ENCODE measurements at places on chromosomes 7 and 10. TPM values are rescaled to one million over a fixed set of nuclear protein-coding genes. Genes with fewer than 3 reads are reported as not detected.

The PRPS1L1 gene
- total RNA-seq, result not detected

The GDF2 gene
- not detected for total RNA-seq

The SRRM3 gene
- total RNA-seq, result 7.2 TPM

The KEL gene
- total RNA-seq, result 0.99 TPM

The CALCR gene
- 0.39 TPM for total RNA-seq

The CBX3 gene
- total RNA-seq, result 172 TPM

The DMTF1 gene
- 165 TPM for total RNA-seq

DNA sequence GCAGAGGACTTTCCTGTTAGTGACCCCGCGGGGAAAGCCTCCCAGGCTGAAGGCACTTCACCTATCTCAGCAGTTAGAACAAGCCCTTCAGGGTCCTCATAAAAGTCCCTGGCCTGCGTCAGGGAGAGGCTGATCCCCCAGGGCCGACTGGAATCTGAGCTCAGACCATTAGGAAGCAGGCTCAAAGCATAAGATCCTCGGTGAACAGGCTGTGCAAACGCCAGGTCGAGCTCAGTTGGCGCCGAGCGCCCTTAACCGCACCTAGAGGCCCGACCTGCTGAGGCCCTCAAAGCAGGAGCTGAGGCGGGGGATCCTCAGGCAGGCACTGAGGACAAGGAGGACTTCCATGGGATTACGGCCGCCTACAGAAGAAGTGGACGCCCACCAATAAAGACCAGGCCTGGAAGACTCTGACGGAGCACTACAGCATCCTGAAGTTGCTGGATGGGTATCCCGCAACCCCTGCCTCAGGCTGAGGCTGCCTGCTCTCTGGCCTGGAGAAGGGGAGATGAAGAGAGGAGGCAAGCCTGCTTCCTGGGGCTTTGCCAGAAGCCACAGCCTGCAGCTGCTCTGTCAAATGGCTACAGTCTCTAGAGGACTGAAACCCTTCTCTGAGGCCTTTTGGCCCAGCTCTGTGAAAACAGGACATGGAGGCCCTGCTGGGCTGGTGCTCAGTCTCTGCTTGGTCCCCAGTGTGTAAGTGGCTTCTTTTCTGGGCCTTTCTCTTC lies 29.9 kb downstream of the LIPJ start:
- H3K27ac ChIP-seq, result no peak overlapping the region
- no peaks in the 10 kb centered on the region for H3K4me1 ChIP-seq
- H3K4me3 ChIP-seq, result no peak overlapping the region
- H3K27me3 ChIP-seq, result no peaks in the 10 kb centered on the region
- H3K36me3 ChIP-seq, result no peaks in the 10 kb centered on the region

- no peaks in the 10 kb centered on the region for H3K36me3 ChIP-seq
- no peak overlapping the region for H3K27ac ChIP-seq
- no peak overlapping the region for H3K4me3 ChIP-seq
Measured at GRCh38 chr10:86553213-86553612, 31.6 kb upstream of the WAPL start.

GRCh38 chr7:83267141-83267631 lies 104.5 kb upstream of the PCLO start:
- H3K27me3 ChIP-seq, result no peaks in the 10 kb centered on the region
- H3K4me1 ChIP-seq, result no peaks in the 10 kb centered on the region
- DNase-seq, result peak; percentile 19
- H3K36me3 ChIP-seq, result no peaks in the 10 kb centered on the region

DNA sequence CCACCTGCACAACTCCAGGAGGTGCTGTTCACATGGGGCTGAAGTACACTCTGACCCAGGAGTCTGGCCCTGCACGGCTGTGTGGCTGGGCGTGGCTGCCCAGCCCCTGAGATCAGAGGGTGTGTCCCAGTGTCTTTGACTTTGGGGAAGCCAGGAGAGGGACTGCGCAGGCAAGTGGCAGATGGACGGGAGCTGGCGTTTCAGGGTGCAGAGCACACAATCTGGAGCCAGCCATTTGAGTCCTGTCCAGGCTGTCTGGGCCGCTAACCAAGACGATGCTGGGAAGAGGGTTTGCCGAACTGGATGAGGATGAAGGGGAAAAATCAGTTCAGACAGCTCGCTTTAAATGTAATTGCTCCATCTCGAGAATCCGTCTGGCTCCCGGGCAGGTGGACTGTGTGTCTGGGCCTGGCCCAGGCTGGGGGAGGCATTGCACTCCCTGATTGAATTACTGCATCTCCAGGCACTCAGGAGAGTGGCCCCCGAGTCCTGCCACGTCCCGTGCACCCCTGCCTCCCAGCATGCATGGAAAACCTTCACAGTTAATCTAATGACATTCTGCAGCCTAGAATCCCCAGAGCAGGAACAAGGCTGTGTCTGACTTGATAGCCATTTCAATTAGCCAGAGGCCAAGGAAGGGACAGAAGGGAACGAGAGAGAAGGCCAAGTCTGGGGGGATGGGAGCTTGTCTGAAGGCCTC lies 120.8 kb upstream of the NANOS1 start:
- DNase-seq, result no peak
- H3K27me3 ChIP-seq, result no peaks in the 10 kb centered on the region
- H3K36me3 ChIP-seq, result no peaks in the 10 kb centered on the region
- no peak overlapping the region for H3K4me3 ChIP-seq

- no peaks in the 10 kb centered on the region for H3K27me3 ChIP-seq
- DNase-seq, result no peak
- peaks cover 3% of the 10 kb centered on the region for H3K4me1 ChIP-seq
- H3K36me3 ChIP-seq, result peaks cover 10% of the 10 kb centered on the region
- H3K4me3 ChIP-seq, result peak overlapping the region; percentile 92
Measured at GRCh38 chr7:10939237-10939910, 34.3 kb upstream of the PHF14 start.

GRCh38 chr10:132965411-132966057 lies 23.2 kb upstream of the CFAP46 start:
- no peak overlapping the region for H3K27ac ChIP-seq
- no peak overlapping the region for H3K4me3 ChIP-seq
- peaks cover 23% of the 10 kb centered on the region for H3K4me1 ChIP-seq

DNA sequence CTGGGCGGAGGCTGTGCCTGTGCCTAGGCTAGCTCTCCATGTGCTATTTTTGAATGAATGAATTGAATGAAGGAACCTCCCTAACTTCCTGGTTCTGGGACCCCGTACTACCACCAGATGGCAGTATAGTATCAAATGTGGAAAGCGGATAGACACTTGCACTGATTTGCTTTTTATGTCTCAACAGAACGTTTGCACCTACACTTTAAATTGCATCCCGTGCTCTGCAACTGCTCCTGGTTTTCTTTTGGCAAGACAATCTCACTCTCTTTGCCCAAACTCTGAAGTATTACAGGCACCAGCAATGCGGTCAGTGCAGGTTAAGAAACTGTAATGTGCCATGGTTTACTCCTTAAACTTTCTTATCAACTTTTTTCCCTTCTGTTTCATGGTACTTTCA lies 6.5 kb downstream of the FZD8 start:
- H3K4me1 ChIP-seq, result peaks cover 15% of the 10 kb centered on the region
- no peak for DNase-seq

GRCh38 chr10:26022831-26023230 lies 88.8 kb downstream of the MYO3A start:
- no peak overlapping the region for H3K27ac ChIP-seq
- H3K4me3 ChIP-seq, result no peak overlapping the region
- no peak for DNase-seq
- H3K36me3 ChIP-seq, result no peaks in the 10 kb centered on the region
- H3K27me3 ChIP-seq, result no peaks in the 10 kb centered on the region
- no peaks in the 10 kb centered on the region for H3K4me1 ChIP-seq

- DNase-seq, result no peak
- no peaks in the 10 kb centered on the region for H3K36me3 ChIP-seq
- no peak overlapping the region for H3K4me3 ChIP-seq
- no peak overlapping the region for H3K27ac ChIP-seq
- no peaks in the 10 kb centered on the region for H3K27me3 ChIP-seq
- no peaks in the 10 kb centered on the region for H3K4me1 ChIP-seq
Measured at GRCh38 chr7:121953601-121954000, 80.6 kb downstream of the PTPRZ1 start.

DNA sequence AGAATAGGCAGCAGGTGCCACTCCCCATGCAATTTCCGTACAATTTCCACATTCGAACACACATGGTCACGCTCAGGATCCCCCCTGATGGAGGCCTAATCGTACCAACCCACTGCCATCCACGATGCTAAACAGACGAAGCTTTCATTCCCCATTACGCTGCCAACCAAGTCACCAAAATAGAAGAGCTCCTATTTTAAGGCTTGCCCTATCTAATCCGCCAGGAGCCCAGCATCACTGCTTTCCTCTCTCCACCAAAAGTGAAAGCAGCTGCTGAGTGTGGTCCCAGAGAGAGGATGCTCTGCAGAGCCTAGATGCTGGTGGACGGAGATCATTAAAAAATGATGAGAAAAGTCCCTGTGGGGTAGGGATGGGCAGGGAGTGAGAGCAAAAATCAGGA lies 43.3 kb downstream of the HSPA12A start:
- H3K4me1 ChIP-seq, result peaks cover 20% of the 10 kb centered on the region
- DNase-seq, result peak; percentile 35
- peaks cover 13% of the 10 kb centered on the region for H3K36me3 ChIP-seq
- peaks cover 9% of the 10 kb centered on the region for H3K27me3 ChIP-seq
- H3K27ac ChIP-seq, result no peak overlapping the region
- H3K4me3 ChIP-seq, result no peak overlapping the region

DNA sequence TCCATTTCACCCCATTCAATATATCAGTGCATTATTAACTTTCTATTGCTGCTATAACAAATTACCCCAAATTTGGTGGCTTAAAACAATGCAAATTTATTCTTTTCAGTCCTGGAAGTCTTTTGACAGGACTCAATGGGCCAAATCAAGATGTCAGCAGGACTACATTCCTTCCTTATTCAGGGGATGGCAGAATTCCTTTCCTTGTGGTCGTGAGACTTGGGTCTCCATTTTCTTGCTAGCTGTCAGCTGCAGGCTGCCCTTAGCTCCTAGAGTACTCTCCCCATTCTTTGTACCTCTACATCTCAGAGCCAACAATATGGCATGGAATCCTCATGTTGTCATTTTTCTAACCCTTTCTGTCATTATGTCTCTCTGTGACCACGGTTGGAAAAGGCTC lies 310.6 kb downstream of the HDAC9 start:
- DNase-seq, result no peak
- no peaks in the 10 kb centered on the region for H3K27me3 ChIP-seq
- H3K36me3 ChIP-seq, result no peaks in the 10 kb centered on the region
- H3K4me1 ChIP-seq, result no peaks in the 10 kb centered on the region
- no peak overlapping the region for H3K27ac ChIP-seq

DNA sequence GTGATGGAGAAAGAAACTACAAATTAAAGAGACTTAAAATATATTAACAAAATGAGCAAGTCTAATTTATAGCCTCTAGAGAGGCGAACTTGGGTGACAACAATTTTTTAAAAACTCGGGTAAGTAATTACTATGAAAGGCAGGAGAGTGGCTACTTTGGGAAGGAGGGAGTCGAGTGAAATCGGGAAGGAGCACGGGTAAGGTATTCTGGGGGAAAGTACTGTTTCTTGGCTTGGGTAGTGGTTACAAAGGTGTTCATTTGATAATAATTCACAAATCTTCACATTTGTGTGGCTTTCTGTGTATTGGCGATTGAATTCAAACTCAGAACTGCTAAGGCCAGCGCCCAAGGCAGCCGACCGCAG lies 32.9 kb upstream of the GRID1 start:
- peaks cover 29% of the 10 kb centered on the region for H3K4me1 ChIP-seq
- H3K27ac ChIP-seq, result no peak overlapping the region
- DNase-seq, result no peak
- H3K4me3 ChIP-seq, result peak overlapping the region; percentile 59
- no peaks in the 10 kb centered on the region for H3K36me3 ChIP-seq
- H3K27me3 ChIP-seq, result peaks cover 21% of the 10 kb centered on the region

- no peak overlapping the region for H3K27ac ChIP-seq
- H3K27me3 ChIP-seq, result no peaks in the 10 kb centered on the region
- H3K36me3 ChIP-seq, result no peaks in the 10 kb centered on the region
- H3K4me3 ChIP-seq, result no peak overlapping the region
- DNase-seq, result no peak
- H3K4me1 ChIP-seq, result peaks cover 26% of the 10 kb centered on the region
Measured at GRCh38 chr7:36019538-36019937, 133.5 kb upstream of the EEPD1 start.

- no peak overlapping the region for H3K4me3 ChIP-seq
- peaks cover 40% of the 10 kb centered on the region for H3K4me1 ChIP-seq
- no peaks in the 10 kb centered on the region for H3K36me3 ChIP-seq
- H3K27me3 ChIP-seq, result no peaks in the 10 kb centered on the region
Measured at GRCh38 chr10:95513941-95514392, 47.2 kb downstream of the SORBS1 start.

- H3K4me1 ChIP-seq, result no peaks in the 10 kb centered on the region
- no peaks in the 10 kb centered on the region for H3K27me3 ChIP-seq
- no peak for DNase-seq
- H3K27ac ChIP-seq, result no peak overlapping the region
Measured at GRCh38 chr10:111410740-111411139, 333.9 kb downstream of the ADRA2A start.

DNA sequence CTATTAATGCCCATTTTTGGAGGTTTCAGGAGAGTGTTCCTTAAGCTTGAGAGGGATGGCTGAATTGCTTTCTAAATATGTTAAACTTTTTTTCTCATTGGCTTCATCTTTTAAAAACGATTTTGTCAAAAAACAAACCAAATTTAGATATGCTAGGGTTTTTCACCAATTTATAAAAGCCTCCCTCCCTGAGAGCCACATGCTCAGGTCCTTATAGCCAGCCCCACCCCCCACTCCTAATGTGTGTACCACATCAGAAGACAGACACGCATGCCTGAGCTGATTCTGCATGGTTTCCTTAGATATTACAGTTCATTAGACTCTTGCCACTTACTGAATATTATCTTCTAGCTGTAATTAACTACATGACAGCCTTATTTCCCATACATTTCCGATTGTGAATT lies 2.0 kb downstream of the CUL1 start:
- H3K4me1 ChIP-seq, result peaks cover 7% of the 10 kb centered on the region
- H3K27ac ChIP-seq, result no peak overlapping the region
- no peak for DNase-seq
- H3K36me3 ChIP-seq, result no peaks in the 10 kb centered on the region
- peak overlapping the region; percentile 83 for H3K4me3 ChIP-seq

DNA sequence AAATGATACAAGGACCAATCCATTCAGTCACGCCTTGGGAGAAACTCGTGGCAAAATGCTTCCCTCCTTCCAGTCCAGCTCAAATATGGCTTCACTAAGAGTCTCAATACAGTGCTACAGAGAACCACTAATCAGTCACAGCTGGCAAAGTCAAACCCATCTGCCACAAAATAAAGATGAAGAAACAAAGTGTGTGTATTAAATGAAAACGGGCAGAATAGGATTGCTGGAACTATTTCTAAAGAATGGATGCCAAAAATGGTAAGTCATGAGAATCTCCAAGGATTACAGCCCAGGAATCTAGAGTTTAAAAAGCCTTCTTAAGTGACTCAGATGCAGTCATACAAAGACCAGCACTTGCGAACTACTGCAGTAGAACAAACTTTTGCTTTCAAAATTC lies 61.9 kb downstream of the CACUL1 start:
- peaks cover 3% of the 10 kb centered on the region for H3K36me3 ChIP-seq
- H3K27ac ChIP-seq, result no peak overlapping the region
- no peaks in the 10 kb centered on the region for H3K27me3 ChIP-seq
- no peak for DNase-seq
- H3K4me1 ChIP-seq, result no peaks in the 10 kb centered on the region
- no peak overlapping the region for H3K4me3 ChIP-seq
